ENCODE measurements at places on chromosomes 2 and 18.

GRCh38 chr2:7838669-7839068 is 843.2 kb upstream of the ID2 start:
- DNase-seq: no peak

GRCh38 chr2:26652361-26653041 is 11.3 kb upstream of the CIB4 start:
- no peak for DNase-seq

DNA sequence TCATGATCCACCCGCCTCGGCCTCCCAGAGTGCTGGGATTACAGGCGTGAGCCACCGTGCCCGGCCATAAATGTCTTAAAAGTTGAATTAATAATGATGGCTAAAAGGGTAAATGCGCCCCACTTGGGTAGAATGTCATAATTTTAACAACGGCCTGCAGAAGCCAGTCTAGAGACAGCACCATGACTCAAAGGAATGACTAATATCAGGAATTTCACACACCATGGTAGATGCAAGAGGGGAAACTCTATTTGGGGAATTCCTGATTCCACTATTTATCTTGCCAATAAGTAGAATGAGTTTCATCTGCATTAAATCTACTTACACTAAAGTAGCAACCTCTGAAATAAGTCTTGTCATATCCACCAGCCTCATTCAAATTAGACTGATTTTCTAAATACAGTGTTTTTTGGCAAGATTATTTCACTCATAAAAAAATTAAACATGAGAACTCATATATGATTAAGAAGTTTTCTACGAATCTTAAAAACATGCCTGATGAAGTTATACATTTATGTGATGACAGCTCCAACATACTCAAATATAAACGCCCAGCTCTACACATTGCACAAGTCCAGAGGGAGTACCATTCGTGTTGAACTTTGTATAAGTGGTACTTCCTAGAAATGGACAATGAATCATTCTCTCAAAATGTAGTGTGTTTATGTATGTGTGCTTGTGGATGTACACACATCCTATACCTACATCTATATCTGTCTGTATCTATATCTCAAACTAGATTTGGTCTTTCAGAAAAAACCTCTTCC is 309.7 kb downstream of the IRS1 start:
- peak; percentile 14 for DNase-seq

- DNase-seq: no peak
These were observed 208.2 kb downstream of the SLC8A1 start for GRCh38 chr2:40243581-40244187.

GRCh38 chr2:74867841-74868658 is 34.1 kb downstream of the HK2 start:
- no peak for DNase-seq

GRCh38 chr2:191661097-191661924 is 16.6 kb upstream of the NABP1 start:
- DNase-seq: no peak

- no peak for DNase-seq
These were observed at the start of gene FOXI3 for GRCh38 chr2:88452565-88452905. Gene FOXI3, minus strand, starts transcription at chr2:88452693. Its CDS starts 158 bp downstream, at chr2:88452535.

- no peak for DNase-seq
These were observed 30.7 kb downstream of the FSHR start for GRCh38 chr2:49123600-49123999.

GRCh38 chr18:66209656-66210055 is 394.2 kb downstream of the CDH19 start:
- DNase-seq: no peak

- DNase-seq: no peak
These were observed 112.8 kb upstream of the EML6 start for GRCh38 chr2:54610700-54611099.

GRCh38 chr2:22842205-22842869 is 542.6 kb upstream of the KLHL29 start:
- no peak for DNase-seq

DNA sequence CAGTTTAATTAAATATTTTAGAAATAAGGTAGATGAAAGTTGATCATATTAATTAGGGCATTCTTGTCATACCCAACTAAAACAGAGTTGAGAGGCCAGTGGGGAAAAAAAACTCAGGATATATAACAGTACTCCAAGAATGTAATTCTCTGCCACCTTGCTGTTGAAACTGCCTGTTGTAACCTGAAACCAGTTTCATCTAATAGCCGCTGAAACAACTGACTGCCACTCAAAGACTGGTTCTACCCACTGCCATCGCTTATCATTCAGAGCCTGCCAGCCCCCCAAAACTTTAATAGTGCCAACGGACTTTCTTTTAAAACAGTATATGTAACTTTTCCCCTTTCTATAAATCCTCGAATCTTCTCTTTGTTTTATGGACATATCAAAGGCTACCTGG is 37.7 kb upstream of the FSIP2 start:
- no peak for DNase-seq

DNA sequence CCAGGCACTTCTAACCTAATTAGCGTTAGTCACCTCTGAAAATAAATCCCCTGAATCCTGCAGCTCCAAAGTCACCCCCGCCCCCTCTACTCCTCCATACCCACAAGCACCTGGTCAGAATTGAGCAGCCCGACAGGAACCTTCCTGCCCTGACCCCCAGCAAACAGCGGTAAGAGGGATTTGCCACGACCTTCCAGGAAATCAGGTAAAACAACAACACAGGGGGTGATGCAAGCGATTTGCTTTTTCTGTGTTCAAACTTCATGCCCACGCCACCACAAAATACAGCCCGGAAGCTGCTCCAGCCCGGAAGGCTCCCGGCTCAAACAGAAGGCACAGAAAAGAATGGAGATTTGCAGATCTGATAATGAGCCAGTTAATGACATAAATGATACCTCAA is 367.1 kb downstream of the GPD2 start:
- DNase-seq: no peak

GRCh38 chr2:157606534-157606933 is 22.1 kb downstream of the ACVR1C start:
- DNase-seq: no peak

- no peak for DNase-seq
These were observed 1347.4 kb upstream of the PIK3C3 start for GRCh38 chr18:40607542-40608148.

GRCh38 chr2:9207641-9208311 is 1.2 kb downstream of the ASAP2 start:
- peak; percentile 31 for DNase-seq

DNA sequence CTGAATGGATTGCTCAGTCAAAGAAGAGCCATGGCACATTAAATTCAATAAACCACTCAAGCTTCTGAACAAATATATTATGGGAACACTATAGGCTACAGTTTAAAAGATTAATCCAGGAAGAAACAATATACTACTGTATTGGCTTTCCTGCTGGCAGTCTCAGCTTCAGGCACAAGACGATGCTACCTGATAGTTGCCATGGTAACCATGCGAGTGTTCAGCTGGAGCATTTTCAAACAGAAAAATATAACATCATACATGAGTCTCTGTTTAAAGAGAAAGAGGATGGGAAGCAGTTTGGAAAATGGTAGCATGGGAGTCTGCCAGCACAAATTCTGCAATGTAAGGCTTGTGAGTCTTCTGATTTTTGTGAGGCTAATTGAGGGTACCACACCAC is 65.9 kb upstream of the CPO start:
- DNase-seq: no peak

- no peak for DNase-seq
These were observed 262.3 kb downstream of the NRXN1 start for GRCh38 chr2:50769406-50770181.

DNA sequence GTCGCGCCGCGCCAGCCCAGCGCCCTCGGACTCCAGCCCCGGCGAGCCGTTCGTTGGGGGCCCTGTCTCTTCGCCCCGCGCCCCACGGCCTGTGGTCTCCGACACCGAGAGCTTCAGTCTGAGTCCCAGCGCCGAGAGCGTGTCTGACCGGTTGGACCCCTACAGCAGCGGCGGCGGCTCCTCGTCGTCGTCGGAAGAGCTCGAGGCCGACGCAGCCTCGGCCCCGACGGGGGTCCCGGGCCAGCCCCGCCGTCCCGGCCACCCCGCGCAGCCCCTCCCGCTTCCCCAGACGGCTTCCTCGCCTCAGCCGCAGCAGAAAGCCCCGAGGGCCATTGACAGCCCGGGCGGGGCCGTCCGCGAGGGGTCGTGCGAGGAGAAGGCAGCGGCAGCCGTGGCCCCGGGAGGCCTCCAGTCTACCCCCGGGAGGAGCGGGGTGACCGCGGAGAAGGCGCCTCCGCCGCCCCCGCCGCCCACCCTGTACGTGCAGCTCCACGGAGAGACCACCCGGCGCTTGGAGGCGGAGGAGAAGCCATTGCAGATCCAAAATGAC is 1.4 kb downstream of the PHLPP1 start:
- DNase-seq: peak; percentile 72

GRCh38 chr2:176503776-176504175 is 234.5 kb downstream of the MTX2 start:
- DNase-seq: no peak

- DNase-seq: peak; percentile 11
These were observed 156.1 kb upstream of the VRK2 start for GRCh38 chr2:57890464-57890863.

DNA sequence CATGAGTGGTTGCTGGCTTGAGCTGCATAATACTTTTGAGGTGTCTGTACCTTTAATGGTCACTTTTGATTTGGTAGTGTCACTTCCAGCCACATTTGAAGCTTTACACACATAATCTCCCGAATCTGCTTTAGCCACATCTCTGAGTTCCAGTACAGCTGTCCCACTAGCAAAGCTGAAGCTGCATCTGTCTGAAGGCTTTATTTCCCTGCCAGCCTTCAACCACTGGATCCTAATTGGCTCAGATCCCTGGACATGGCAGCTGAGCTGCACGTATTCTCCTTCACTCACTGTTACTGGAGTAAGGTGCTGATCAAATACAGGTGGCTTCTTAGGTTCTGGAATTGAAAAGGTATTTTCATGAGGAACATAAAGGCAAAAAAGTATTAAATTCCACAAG is 99.7 kb downstream of the TTN start:
- DNase-seq: no peak

- DNase-seq: no peak
These were observed 26.5 kb downstream of the STEAP3 start for GRCh38 chr2:119249855-119250717.

DNA sequence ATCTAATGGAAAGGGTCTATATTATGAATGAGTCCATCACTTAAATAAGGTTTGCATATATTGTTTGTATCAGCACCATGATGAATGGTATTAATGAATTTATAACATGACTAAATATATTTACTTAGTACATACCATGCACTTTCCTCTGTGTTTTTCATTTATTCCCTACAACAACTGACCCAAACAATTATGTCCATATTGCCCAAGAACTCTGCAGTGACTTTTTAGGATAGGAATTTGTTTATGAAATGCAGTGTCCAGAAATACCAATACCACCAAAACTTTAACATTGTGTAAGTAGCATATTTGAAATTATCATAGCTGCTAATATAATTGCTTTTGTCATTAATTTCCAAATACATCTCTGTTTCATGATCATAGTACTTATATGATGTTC is 119.7 kb downstream of the WDR7 start:
- DNase-seq: no peak

- DNase-seq: no peak
These were observed 34.8 kb downstream of the TET3 start for GRCh38 chr2:74019516-74019915.

GRCh38 chr2:38598200-38598990 is 4.3 kb downstream of the HNRNPLL start:
- DNase-seq: no peak

DNA sequence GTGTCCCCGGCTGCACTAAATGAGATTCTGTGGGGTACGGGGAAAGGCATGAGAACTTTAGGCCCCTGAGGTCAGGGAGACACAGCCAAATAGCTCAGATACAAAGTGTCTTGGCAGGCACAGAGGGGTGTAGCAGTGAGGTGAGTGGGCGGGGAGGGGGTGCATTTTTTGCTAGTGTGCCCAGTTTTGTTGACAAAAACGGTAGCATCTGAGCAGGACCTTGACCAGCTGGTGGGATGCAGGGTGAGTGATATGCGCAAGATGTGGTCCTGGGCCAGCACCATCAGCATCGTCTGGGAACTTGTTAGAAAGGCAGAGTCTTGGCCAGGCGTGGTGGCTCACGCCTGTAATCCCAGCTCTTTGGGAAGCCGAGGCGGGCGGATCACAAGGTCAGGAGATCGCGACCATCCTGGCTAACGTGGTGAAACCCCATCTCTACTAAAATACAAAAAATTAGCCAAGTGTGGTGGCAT is 127.3 kb upstream of the LGALSL start:
- no peak for DNase-seq

GRCh38 chr18:13217971-13218367 is 591 bp upstream of the LDLRAD4 start:
- no peak for DNase-seq

DNA sequence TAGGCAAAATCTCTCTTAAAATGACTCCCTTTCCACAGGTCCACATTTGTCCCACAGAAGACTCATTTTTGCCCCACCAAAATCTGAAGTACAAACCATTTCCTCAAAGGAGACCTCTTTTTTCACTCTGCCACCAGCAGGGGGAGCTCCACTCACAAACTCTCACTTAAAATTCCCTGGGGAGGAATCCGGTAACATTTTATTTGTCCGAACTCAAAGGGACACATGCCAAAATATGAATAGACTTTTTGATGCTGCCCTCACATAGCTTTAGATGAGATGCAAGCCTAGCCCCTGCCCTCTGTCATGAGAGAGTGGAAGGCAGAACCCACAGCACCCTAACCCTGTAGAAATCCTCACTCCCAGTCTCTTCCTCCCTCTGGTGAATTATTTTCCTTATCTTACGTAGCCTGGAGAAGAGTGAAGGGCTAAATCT is 57.1 kb downstream of the RMDN2 start:
- peak; percentile 24 for DNase-seq

- DNase-seq: no peak
These were observed 71.1 kb downstream of the TDRD15 start for GRCh38 chr2:21194858-21195271.

- no peak for DNase-seq
These were observed 90.6 kb upstream of the ARL4C start for GRCh38 chr2:234587341-234588053.

- DNase-seq: no peak
These were observed 262.7 kb upstream of the SPHKAP start for GRCh38 chr2:228444161-228444560.

DNA sequence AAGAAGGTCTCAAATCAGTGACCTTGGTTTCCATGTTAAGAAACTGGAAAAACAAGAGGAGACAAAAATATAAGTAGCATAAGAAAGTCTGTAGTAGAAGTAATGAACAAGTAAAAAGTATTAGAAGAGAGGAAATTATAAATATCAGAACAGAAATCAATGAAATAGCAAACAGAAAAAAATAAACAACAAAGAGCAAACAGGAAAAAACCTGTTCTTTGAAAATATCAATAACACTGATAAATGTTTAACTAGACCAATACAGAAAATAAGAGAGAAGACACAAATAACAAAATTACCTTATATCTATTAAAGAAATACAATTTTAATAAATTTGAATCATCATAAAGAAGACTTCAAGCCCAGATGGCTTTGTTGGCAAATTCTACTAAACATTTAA is 113.3 kb downstream of the MAIP1 start:
- DNase-seq: no peak

DNA sequence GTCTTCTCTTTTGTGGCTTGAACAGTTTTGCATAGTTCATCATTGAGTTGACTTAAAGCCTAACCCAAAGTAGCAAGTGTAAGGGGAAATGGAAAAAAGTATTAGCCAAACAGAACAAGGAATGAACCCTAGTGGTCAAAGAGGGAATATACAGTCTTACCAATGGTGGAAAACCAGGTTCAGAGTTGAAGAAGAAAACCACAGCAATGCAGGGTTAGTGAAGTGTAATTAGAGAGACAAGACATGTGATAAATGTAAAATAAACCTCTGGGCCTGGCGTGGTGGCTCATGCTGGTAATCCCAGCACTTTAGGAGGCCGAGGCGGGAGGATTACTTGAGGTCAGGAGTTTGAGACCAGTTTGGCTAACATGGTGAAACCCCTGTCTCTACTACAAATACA is 2.4 kb downstream of the TTN start:
- peak; percentile 33 for DNase-seq
